ENCODE measurements at places on chromosomes 6 and 20. TPM values are rescaled to one million over a fixed set of nuclear protein-coding genes. Genes with fewer than 3 reads are reported as not detected.

Gene CDK5RAP1
- 34.8 TPM for total RNA-seq

Gene GABRR1
- not detected for total RNA-seq

Gene ZSCAN31
- total RNA-seq, result 10.4 TPM

Gene MROH8
- 1.8 TPM for total RNA-seq

Gene MLIP
- total RNA-seq, result not detected

Gene CTAGE9
- 0.15 TPM for total RNA-seq

Gene E2F3
- 31.0 TPM for total RNA-seq

Gene RHAG
- 0.23 TPM for total RNA-seq

Gene ARFGEF3
- total RNA-seq, result 1.5 TPM

Gene NKX2-4
- total RNA-seq, result not detected

Gene SMLR1
- 0.08 TPM for total RNA-seq

Gene MCM8
- 28.3 TPM for total RNA-seq

Gene GNMT
- 0.72 TPM for total RNA-seq

Gene SYCP2L
- total RNA-seq, result 2.4 TPM

Gene TSBP1
- total RNA-seq, result not detected

Gene BPIFB4
- total RNA-seq, result not detected

Gene OR2H1
- not detected for total RNA-seq

Gene FAM209B
- not detected for total RNA-seq

Gene PGBD1
- 7.6 TPM for total RNA-seq

Gene MRPL14
- total RNA-seq, result 82.0 TPM

Gene PGK2
- not detected for total RNA-seq

Gene BTNL2
- total RNA-seq, result not detected

Gene NRN1
- total RNA-seq, result 0.18 TPM

Gene WFDC12
- not detected for total RNA-seq

Gene PCMTD2
- 35.0 TPM for total RNA-seq

Gene VNN1
- not detected for total RNA-seq

Gene MAS1
- total RNA-seq, result not detected

Gene DLK2
- 19.1 TPM for total RNA-seq

Gene IYD
- 0.03 TPM for total RNA-seq

Gene SRC
- total RNA-seq, result 24.9 TPM

Gene GPX5
- not detected for total RNA-seq

Gene CAP2
- 37.0 TPM for total RNA-seq

Gene MAFB
- 0.28 TPM for total RNA-seq

Gene OR2J3
- not detected for total RNA-seq

Gene CD93
- 0.10 TPM for total RNA-seq

Gene PPP1R14C
- total RNA-seq, result not detected

Gene TAAR5
- total RNA-seq, result not detected

Gene NFKBIE
- total RNA-seq, result 24.9 TPM

Gene SNX9
- total RNA-seq, result 46.0 TPM

Gene CDKN1A
- 46.2 TPM for total RNA-seq

Gene MUC21
- not detected for total RNA-seq

Gene AKAP12
- total RNA-seq, result 267 TPM

Gene GINS1
- 36.0 TPM for total RNA-seq

Gene ADGRB3
- total RNA-seq, result 0.10 TPM
